Temporal lobe (tissue), 4 donors: ENCODE measurements at places on chromosomes 13 and 19. TPM values are rescaled to one million over a fixed set of nuclear protein-coding genes. Genes with fewer than 3 reads are reported as not detected.

The ANGPTL8 gene
- total RNA-seq, result not detected

The PSG2 gene
- not detected for total RNA-seq

The TECR gene
- 12.0 TPM for total RNA-seq

The NMRK2 gene
- not detected for total RNA-seq

The SULT2A1 gene
- not detected for total RNA-seq

The CD320 gene
- 15.5 TPM for total RNA-seq

The AMER2 gene
- 129 TPM for total RNA-seq

The DNAJC15 gene
- 14.5 TPM for total RNA-seq

The PPM1N gene
- total RNA-seq, result 0.25 TPM

The ZNF433 gene
- 19.7 TPM for total RNA-seq

The IL17D gene
- total RNA-seq, result 9.1 TPM

The CACNG8 gene
- total RNA-seq, result 7.6 TPM

The PTPRH gene
- total RNA-seq, result not detected

The OR10H1 gene
- total RNA-seq, result not detected

The LILRB5 gene
- 0.25 TPM for total RNA-seq

The KCNRG gene
- total RNA-seq, result 11.8 TPM

The TMEM161A gene
- total RNA-seq, result 4.7 TPM

The C5AR1 gene
- 0.25 TPM for total RNA-seq

The ICAM4 gene
- under 0.01 TPM for total RNA-seq

The CAMSAP3 gene
- total RNA-seq, result 19.9 TPM

The LGALS16 gene
- total RNA-seq, result not detected

The AP1M2 gene
- total RNA-seq, result not detected

The PRODH2 gene
- total RNA-seq, result not detected

The NPHS1 gene
- total RNA-seq, result 0.25 TPM

The CCNA1 gene
- 9.8 TPM for total RNA-seq

The ETV2 gene
- total RNA-seq, result not detected

The SYNE4 gene
- total RNA-seq, result under 0.01 TPM

The RGL3 gene
- 0.25 TPM for total RNA-seq
